Activated naive CD4-positive, alpha-beta T cell treated with anti-CD3 and anti-CD28 coated beads for 36 hours (primary cell): ENCODE measurements at places on chromosomes 7 and 10. TPM values are rescaled to one million over a fixed set of nuclear protein-coding genes. Genes with fewer than 3 reads are reported as not detected.
A peak's percentile ranks its signal among the peaks of the same experiment; 100 is the strongest.

- no peak overlapping the region for H3K27ac ChIP-seq
- H3K4me3 ChIP-seq, result no peak overlapping the region
- H3K27me3 ChIP-seq, result peaks cover 8% of the 10 kb centered on the region
- no peak for DNase-seq
- H3K4me1 ChIP-seq, result no peaks in the 10 kb centered on the region
- H3K36me3 ChIP-seq, result no peaks in the 10 kb centered on the region
Observed at GRCh38 chr10:75358835-75359421, 42.6 kb downstream of the ZNF503 start.

DNA sequence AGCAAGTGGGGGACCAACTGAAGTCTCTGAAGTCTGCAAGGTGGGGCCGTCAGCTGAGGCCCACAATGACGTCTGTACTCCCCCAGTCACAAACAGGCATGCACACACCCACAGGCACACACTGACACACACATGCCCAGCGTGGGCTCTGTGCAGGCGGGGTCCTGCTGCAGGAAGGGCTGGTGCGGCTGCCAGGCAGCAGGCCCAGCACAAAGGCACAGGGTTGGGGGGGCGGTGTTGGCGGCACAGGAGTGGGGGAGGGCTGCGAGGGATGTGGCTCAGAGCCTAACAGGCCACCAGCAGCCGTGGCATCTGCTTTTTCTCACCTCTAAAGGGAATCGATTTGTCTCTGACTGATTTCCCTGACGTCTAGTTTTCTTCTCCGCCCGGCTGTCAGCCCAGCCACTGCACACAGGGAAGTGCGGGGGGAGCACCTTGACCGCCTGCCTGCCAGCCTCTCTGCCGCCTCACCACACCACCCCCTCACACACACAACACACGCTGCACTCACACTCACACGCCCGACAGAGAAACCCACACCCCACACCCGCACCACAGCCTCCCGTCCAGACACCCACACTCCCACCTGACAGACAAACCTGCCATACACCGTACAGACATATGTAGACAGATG lies 43.5 kb upstream of the ZMIZ1 start:
- no peaks in the 10 kb centered on the region for H3K27me3 ChIP-seq
- H3K4me1 ChIP-seq, result peaks cover 29% of the 10 kb centered on the region
- H3K4me3 ChIP-seq, result no peak overlapping the region
- peak; percentile 64 for DNase-seq

- no peaks in the 10 kb centered on the region for H3K4me1 ChIP-seq
- no peaks in the 10 kb centered on the region for H3K27me3 ChIP-seq
- peak; percentile 11 for DNase-seq
- no peaks in the 10 kb centered on the region for H3K36me3 ChIP-seq
Observed at GRCh38 chr10:86684331-86685097, 16.2 kb downstream of the LDB3 start.

GRCh38 chr10:79378647-79379511 lies 31.6 kb downstream of the PPIF start:
- H3K27me3 ChIP-seq, result no peaks in the 10 kb centered on the region
- H3K27ac ChIP-seq, result no peak overlapping the region
- peaks cover 2% of the 10 kb centered on the region for H3K4me1 ChIP-seq
- no peaks in the 10 kb centered on the region for H3K36me3 ChIP-seq

DNA sequence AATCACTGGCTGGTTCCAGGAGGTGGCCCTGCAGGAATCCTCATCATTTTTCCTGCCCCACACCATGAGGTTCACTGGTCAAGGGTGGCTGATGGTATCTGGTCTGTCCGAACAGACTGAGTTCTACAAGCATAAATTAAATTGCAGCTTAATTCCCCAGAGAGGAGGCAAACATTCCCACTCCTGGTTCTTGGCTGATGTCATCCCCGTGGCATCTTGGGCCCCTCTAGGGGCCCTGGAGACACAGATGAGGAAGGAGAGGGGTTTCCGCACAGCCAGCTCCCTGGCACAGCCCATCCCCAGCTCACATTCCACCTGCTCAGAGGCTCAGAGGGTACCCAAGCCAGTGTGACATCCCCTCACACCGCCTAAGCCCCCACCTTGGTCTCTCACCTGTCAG lies 5.3 kb upstream of the KLRG2 start:
- peaks cover 2% of the 10 kb centered on the region for H3K4me1 ChIP-seq
- no peak overlapping the region for H3K27ac ChIP-seq
- H3K36me3 ChIP-seq, result no peaks in the 10 kb centered on the region
- H3K4me3 ChIP-seq, result no peak overlapping the region
- peaks cover 14% of the 10 kb centered on the region for H3K27me3 ChIP-seq

DNA sequence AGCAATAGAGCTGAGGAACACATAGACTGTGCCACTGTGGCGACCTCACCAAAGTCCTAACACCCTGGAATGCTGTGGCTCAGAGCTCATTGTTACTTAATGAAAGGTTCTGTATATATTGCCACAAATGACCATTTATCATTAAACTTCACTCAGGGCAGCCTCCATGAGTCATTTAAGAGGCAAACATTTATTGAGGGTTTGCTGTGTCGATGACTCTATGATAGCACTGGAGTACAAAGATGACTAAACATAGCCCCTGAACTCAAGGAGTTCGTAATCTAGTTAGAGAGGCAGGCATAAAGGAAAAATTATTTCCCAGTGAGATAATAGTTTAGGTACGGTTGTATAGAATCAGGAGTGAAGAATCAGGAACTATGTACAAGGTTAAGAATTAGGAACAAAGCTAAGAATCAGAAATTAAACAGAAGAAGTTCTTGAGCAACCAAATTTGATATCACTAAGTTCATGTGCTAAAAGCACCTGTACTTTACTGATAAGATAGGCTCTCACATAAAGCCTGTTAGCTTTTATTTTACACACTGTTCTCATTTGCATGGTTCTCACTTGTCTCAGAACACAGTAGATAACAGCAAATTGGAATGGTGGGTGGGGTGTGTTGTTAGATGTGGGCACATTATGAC lies 7.9 kb downstream of the ENTPD7 start:
- no peaks in the 10 kb centered on the region for H3K4me1 ChIP-seq
- H3K27ac ChIP-seq, result no peak overlapping the region
- peaks cover 4% of the 10 kb centered on the region for H3K36me3 ChIP-seq
- no peak overlapping the region for H3K4me3 ChIP-seq
- no peak for DNase-seq

- H3K4me3 ChIP-seq, result no peak overlapping the region
- H3K4me1 ChIP-seq, result peaks cover 34% of the 10 kb centered on the region
- H3K27me3 ChIP-seq, result no peaks in the 10 kb centered on the region
- peaks cover 50% of the 10 kb centered on the region for H3K36me3 ChIP-seq
- DNase-seq, result no peak
Observed at GRCh38 chr10:1116051-1116450, 59.9 kb downstream of the WDR37 start.

DNA sequence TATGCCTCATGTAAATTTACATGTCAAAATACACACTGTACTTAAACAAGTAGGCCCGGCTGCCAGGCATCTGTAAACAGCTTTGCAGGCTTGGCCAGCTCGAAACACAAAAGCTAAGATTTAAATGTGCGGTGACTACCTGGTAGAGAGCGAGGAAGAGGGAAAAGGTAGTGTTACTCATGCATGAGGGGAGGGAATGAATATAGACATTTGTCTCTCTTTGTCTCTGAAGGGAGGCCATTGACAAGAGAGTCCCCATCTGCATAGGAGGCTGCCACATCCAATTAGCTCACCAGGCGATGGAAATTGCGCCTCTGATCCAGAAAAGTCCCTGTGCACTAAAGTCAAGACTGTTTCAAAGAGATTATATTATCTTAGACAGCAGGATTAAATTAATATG lies 535.8 kb downstream of the PTPRN2 start:
- H3K4me3 ChIP-seq, result no peak overlapping the region
- DNase-seq, result no peak
- H3K4me1 ChIP-seq, result no peaks in the 10 kb centered on the region
- H3K27ac ChIP-seq, result no peak overlapping the region

DNA sequence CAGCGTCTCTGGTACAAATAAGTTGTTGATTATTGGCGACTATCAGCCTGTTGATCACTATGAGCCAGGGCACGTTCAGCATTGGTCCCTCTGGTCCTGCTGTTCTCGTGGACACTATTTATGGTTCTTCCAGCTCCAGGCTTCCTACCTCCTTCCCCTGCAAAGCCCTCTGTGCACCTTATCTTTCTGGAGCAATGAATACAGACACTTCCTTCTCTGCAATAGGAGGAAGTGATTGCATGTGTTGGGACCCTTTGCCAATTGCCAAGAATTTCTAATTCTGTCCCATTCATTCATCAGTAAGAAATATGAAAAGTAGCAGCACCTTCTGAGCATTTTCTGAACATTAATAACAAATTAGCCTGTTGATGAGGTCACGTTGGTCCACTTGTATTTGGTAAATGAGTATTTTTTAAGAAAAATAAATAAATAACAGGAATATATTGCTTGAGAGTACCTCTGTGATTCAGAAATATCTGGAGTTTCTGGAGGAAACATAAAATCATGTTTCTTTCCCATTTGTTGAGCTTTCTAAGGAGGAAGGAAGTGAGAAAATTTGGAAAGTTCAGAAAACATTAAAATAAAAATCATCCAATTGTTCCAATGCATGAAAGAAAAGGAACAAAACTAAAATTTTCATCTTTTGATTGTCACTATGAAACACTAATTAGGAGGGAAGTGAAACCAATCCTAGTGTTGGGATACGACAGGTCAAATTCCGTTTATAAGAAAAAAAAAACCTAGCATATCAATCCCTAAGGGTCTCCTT lies 259.1 kb upstream of the KLF6 start:
- no peaks in the 10 kb centered on the region for H3K4me1 ChIP-seq
- H3K4me3 ChIP-seq, result no peak overlapping the region
- no peak for DNase-seq
- H3K36me3 ChIP-seq, result peaks cover 6% of the 10 kb centered on the region
- H3K27ac ChIP-seq, result no peak overlapping the region

DNA sequence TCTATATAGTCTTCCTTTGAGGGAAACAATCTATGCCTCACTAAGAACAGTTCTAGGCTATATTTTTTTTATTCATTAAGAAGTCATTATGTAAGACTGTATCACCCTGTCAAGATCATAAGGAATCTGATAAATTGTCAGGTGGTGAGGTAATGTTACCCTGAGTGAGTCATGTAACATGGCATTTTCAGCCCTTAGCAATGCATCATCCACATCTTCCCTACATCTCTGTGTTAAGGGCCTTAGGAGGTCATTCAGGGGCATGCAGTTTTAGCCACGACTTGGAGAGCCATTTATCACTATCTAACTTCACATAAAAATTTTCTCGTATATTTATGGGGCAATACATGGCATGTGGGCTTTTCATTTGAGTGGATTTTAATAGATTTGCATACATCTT lies 924.5 kb upstream of the MBL2 start:
- no peak overlapping the region for H3K27ac ChIP-seq
- H3K4me1 ChIP-seq, result no peaks in the 10 kb centered on the region
- no peaks in the 10 kb centered on the region for H3K36me3 ChIP-seq
- H3K4me3 ChIP-seq, result no peak overlapping the region
- no peaks in the 10 kb centered on the region for H3K27me3 ChIP-seq
- no peak for DNase-seq

DNA sequence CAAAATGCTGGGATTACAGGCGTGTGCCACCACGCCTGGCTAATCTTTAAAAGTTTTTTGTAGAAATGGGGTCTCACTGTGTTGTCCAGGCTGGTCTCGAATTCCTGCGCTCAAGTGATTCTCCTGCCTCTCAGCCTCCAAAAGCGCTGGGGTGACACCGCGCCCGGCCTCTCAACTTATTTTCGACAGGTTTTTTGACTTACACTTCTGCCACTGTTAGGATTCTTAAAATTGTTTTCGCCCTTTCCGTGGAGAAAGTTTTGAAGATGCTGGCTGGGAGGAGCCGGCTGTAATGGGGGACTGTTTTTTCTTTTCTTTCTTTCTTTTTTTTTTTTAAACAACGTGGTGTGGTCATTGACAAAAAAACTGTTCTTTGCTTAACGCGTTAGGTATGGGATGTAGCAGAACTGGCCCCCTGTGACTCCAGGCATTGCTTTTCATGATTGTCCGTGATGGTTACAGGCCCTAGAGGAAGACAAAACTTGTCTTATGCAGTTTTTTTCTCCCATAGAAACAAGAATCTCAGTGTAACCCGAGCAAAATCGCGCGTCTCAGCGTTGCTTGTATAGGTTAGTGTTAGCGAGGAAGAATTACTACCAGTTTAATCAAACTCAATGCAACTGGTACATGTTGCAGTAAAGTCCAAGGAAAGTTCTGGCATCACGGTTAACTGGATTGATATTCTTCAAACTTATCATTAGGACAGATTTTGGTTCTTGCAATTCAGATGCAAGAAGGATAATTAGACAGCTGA lies 72.2 kb downstream of the DAGLB start:
- H3K4me3 ChIP-seq, result peak overlapping the region; percentile 92
- H3K27me3 ChIP-seq, result no peaks in the 10 kb centered on the region
- H3K36me3 ChIP-seq, result peaks cover 17% of the 10 kb centered on the region
- H3K4me1 ChIP-seq, result peaks cover 36% of the 10 kb centered on the region
- H3K27ac ChIP-seq, result peak overlapping the region; percentile 89

DNA sequence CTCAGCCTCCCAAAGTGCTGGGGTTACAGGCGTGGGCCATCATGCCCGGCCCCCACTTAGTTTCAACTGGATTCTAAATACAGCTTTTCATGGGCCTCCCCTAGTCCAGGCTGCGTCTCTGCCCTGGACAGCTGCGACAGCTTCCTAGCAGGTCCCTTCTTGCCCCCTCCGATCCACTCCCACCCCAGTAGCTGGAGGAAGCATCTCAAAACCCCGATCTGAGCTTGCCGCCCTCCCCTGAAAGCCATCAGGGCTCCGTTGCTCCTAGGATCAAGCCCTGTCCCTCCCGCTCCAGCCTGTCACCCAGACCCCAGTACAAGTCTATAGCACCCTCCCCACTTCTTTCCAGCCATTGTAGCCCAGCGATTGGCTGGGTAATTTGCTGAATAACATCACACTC lies 64.5 kb downstream of the VWA2 start:
- H3K4me3 ChIP-seq, result no peak overlapping the region
- H3K36me3 ChIP-seq, result no peaks in the 10 kb centered on the region
- H3K4me1 ChIP-seq, result peaks cover 3% of the 10 kb centered on the region
- DNase-seq, result no peak

- peaks cover 11% of the 10 kb centered on the region for H3K4me1 ChIP-seq
- H3K27ac ChIP-seq, result no peak overlapping the region
- DNase-seq, result no peak
- no peak overlapping the region for H3K4me3 ChIP-seq
- peaks cover 59% of the 10 kb centered on the region for H3K27me3 ChIP-seq
Observed at GRCh38 chr7:137846549-137846826, 286 bp downstream of the DGKI start.

DNA sequence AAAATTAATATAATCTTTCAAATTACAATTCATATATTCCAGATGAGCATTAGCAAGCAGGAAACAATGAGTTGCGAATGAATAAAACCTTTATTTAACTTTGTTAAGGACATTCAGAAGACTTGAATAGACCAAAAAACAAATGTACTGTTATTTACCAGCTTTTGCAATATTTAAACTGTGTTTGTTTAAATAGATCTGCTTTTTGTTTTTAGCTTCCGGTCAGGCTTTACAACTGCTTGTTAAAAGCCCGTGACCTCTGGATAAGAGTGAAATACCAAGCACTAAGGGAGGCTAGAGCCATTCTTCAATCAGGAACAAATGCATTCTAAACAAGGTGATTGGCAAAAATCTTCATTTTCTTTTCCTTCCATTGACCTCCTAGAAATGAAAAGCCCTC lies 184.9 kb upstream of the GNAI1 start:
- no peak for DNase-seq
- H3K27ac ChIP-seq, result no peak overlapping the region
- no peaks in the 10 kb centered on the region for H3K4me1 ChIP-seq
- H3K36me3 ChIP-seq, result no peaks in the 10 kb centered on the region
- no peak overlapping the region for H3K4me3 ChIP-seq

- H3K4me1 ChIP-seq, result no peaks in the 10 kb centered on the region
- DNase-seq, result no peak
- no peaks in the 10 kb centered on the region for H3K36me3 ChIP-seq
Observed at GRCh38 chr7:102036958-102037357, 219.5 kb downstream of the CUX1 start.

The METTL27 gene
- total RNA-seq, result 2.2 TPM

The DKK1 gene
- total RNA-seq, result not detected

The BMPR1A gene
- 6.8 TPM for total RNA-seq

The ZNF503 gene
- 0.07 TPM for total RNA-seq

The PNLIPRP1 gene
- total RNA-seq, result not detected

The HYAL4 gene
- total RNA-seq, result not detected

The C7orf57 gene
- total RNA-seq, result 0.44 TPM
